Peyer's patch (tissue), 4 donors: ENCODE measurements at places on chromosomes 3 and 15.
A peak's percentile ranks its signal among the peaks of the same experiment; 100 is the strongest.

DNA sequence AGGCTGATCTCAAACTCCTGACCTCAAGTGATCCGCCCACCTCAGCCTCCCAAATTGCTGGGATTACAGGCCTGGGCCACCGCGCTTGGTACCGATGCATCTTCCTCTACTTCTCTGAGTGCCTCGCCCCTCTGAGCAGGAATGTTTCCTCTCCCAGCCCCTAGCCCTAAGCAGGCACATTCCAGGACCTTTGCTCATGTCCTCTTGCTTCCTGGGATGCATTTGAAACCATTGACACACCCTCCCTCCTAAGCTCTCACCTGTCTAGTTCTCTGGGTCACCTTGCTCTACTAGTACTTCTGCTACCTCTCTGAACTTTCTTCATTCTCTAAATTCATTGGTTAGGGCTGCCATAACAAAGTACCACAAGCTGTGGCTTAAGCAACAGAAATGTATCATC lies 17.9 kb upstream of the UACA start:
- no peak for DNase-seq

- no peak for DNase-seq
Observed at GRCh38 chr15:95075792-95076677, 844.7 kb downstream of the MCTP2 start.

GRCh38 chr3:133979553-133979952 lies 50.2 kb downstream of the SLCO2A1 start:
- DNase-seq, result no peak

DNA sequence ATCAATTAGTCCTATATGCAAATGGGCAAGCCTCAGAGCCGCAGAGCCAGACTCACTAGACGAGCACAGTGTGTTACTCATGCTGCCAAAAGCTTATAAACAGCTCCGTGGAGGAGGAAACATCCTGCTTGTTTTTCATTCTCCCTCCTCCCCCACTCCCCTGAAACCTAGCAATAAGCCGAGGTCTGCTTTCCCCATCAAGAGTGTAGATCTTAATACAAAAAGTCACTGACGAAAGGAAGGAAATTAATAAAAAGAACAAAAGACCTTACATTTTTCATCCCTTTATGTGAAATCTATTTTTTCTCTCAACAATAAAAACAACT lies 88.5 kb downstream of the XXYLT1 start:
- no peak for DNase-seq

- DNase-seq, result no peak
Observed at GRCh38 chr15:99464137-99464536, 101.6 kb upstream of the MEF2A start.

DNA sequence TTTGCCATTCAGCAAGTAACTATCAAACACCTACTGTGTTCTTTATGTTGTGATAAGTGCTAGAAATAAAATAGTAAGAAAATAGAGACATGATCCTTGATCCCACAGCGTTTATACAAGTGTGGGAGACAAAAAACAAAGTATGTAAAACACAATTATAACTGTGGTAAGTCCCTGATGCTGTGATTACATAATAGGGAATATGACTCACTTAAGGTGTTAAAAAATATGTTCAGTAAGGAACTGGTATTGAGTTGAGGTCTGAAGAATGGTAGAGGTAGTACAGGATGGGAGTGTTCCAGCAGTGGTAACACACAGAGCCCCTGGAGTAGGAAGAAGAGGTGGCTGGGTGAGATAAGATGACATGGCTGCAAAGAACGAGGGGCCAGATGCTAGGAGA lies 132.1 kb upstream of the TMC3 start:
- no peak for DNase-seq

GRCh38 chr3:129783470-129783869 lies 110.0 kb downstream of the TMCC1 start:
- DNase-seq, result no peak

- no peak for DNase-seq
Observed at GRCh38 chr3:180188512-180189309, 152.0 kb upstream of the PEX5L start.

DNA sequence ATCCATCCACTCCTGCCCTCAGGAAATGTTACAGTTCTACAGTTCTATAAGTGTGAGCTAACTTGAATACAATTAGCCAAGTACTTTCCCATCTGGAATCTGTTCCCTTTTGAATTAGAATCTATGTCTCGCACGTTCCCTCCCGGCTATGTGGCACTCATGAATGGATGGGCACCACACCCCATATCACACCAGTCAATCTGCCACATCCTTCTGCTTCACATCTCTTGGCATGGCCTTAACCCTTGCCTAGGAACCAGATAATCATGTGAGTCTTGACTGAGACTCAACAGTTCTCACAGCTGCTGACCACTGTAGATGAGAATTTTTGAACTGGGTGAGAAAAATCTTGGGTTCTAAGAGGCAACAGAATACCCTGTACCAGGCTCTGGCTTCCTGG lies 180.2 kb downstream of the TNIK start:
- no peak for DNase-seq

DNA sequence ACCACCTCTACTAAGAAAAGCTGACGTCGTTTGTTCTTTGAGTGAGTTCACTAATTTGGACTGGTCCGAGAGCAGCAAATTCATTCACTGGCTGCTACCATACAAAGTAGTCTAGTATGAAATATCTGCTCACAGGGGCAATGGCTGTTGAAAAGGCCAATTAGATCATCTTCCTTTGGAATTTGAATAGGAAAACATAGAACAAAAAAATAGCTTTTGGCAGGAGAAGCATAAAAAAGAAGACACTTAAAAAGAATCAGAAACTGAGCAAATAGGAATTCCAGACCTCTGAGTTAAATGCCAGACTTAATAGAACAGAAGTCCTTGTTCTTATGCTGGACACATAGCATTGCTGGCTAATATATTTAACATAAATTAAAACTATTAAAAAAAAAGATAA lies 159.3 kb downstream of the IL1RAP start:
- no peak for DNase-seq

DNA sequence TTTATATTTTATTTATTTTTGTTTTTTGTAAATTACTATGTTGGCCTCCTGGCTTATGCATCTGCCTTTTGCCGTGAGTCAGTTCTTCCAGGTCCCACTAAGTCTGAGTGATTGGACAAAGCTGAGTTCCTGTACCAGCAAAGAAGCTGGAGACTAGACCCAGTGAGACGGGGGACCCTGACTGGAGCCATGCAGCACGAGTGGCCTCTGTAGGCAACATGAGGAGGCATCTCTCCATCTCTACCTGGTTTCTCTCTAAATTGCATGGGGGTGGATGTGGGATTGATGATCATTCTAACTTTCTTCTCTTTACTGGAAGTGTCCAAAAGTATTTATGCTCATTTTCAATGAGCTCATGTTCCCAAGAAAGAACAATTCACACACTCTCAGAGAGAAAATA lies 155.3 kb upstream of the MRPL3 start:
- no peak for DNase-seq

DNA sequence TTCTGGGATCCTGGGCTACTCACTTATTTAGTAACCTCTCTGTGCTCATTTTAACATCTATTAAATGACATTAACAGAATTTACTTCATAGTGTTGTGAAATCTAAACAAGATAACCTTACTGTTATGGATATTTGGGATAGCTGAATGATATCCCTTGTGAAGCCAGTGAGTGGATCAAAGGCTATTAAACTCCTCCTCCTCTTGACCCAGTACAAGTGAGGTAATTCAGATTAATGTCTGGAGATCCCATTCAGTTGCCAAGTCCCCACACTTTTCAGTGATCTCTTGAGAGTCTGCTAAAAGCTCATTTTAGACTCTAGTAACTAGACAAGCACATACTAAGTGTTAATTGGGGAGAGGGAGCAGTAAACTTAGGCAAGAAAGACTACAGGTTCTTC lies 2.5 kb upstream of the ANKRD28 start:
- no peak for DNase-seq

GRCh38 chr15:80977627-80978036 lies 12.0 kb downstream of the MESD start:
- peak; percentile 80 for DNase-seq

- DNase-seq, result no peak
Observed at GRCh38 chr15:70483513-70483912, 279.8 kb downstream of the UACA start.

DNA sequence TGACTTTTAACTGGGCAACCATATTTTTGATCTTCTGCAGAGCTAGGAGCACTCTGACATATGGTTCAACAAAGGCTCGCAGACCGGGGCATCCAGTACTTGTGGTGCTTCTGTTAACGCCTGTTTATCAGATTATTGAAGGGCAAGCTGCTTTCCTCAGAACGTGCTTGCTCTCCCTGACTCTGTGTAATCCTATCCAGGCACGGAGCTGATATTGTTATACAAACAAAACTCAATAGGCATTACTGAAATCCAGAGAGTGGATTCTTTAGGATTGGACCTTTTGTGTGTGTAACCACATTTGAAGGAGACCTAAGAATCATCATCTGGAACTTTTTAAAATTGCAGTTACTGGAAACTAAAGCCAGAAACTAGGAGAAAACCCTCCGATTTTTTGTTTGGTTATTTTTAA lies 246.5 kb downstream of the PTPRG start:
- DNase-seq, result no peak

DNA sequence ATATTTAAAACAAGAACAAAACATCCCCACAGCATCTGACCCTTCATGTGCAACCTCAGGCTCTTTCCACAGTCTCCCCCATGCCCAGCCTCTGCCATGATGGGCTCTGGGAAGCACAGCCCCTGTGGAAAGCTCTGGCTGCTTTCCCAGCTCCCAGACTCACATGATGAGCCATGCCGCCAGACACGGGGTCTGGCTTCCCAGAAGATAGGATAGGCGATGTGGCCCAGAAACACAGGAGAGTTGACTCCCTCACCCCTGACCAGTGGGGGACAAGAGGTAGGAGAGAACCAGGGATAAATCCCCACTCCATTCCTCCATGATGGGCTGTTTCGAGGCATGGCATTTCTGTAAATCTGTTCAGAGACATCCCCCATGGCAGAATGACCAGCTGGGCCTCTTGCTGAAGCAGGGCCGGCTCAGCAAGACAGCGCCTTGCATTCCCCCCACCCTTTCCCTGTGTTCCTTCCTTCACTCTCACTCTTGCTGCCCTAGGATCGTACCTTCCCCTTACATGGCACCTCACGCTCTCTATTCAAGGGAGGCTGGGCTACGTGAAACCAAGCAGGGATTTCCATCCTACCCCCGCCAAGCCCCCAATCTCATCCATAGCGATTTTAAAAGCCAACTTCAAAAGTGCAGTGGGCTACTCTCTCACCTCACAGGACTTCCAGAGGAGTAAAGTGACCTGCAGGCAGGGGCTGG lies 192.4 kb downstream of the ABHD5 start:
- no peak for DNase-seq
